Activated CD4-positive, alpha-beta memory T cell treated with anti-CD3 and anti-CD28 coated beads, Interleukin-2, amount 10 ng/mL, durations not matched to agents 7 days and 5 days (primary cell): ENCODE measurements at places on chromosomes 2 and 18.

- DNase-seq = no peak
Measured at GRCh38 chr2:201858281-201859184, 52.2 kb downstream of the CDK15 start.

GRCh38 chr2:189178054-189178453 lies 1.5 kb downstream of the COL5A2 start:
- no peak for DNase-seq

DNA sequence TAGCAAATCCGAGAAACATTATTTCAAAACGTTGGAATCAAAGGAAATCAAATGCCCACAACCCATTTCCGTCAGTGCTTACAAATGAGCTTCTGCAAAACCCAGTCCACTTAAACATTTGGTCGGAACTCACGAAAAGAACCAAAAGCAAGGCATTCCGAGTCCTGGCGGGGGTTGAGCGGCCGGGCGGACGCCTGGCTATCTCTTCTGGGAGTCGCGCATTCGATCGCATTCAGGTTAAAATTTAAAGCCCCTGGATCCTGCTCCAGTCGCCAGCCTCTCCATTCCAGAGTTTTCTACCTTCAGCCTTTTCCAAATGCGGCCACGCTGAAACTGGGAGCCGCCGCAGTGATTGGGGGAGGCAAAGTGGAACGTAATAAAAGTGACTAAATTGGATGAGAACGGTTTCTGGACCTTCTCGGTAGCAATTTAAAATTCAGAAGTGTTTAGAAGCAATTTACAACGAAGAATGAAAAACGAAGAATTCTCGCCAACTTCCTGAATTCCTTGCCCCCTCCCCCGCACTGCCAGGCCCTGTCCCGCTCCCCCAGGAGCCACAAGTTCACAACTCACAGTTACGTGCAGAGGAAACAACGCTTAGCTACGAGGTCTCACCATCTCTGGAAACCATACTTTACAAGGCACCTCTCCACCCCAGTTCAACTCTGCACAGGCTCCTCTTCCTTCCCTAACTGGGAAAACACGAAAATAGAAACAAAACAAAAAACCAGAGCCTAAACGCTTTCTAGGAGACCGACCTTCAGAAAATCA lies 1.7 kb upstream of the GATA6 start:
- DNase-seq = no peak

GRCh38 chr2:61922714-61923113 lies 17.2 kb downstream of the COMMD1 start:
- no peak for DNase-seq

DNA sequence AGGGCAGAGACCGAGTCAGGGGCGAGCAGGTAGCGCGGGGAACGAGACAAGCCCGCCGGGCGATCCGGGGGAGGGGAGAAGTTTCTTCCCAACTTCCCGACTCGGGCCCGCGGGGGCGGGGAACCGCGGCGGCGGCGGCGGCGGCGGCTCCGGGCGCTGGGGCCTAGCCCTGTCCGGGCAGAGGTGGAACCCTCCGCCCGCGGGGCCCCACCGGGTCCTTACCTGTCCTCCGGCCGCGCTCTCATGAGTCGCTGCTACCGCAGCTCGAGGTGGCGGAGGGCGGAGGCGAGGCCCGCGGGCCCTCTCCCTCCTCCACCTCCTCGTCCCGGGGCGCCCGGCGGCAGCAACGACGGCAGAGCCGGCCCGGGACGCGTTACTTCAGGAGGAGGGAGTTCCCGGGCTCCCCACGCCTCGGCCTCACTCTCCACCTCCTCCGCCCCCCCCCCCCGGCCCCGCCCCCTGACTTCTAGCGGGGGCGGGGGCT lies at the start of gene YES1:
Gene YES1 (minus strand): TSS at position 351 of the 484 bp plus-strand sequence. CDS start 55,415 bp downstream, outside the sequence.
- no peak for DNase-seq
